ENCODE measurements at places on chromosomes 4 and X.
A peak's percentile ranks its signal among the peaks of the same experiment; 100 is the strongest.

DNA sequence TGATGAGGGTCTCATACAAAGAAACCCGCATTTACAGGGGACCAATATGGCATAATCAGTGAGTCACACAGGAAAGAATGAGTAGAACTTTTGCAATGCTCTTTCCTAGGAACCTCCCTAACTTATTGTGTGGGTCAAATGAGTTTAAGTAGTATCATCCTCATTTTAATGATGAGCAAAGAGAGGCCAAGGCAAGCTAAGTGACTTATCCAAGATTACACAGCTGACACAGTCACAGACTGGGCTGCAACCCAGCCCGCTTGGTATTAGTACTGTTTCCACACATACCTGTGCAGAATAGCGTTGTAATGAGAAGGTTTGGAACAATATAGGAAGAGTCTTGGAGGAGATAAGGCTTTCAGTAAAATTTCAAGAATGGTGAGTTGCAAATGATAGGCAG, 91.0 kb upstream of the PPP1R2C start:
- no peak for DNase-seq

- DNase-seq, result no peak
Observed at GRCh38 chr4:126752702-126753101, 880.1 kb upstream of the INTU start.

- DNase-seq, result no peak
Observed at GRCh38 chr4:8665406-8666360, 73.1 kb downstream of the CPZ start.

- DNase-seq, result no peak
Observed at GRCh38 chrX:22952010-22952409, 47.8 kb upstream of the DDX53 start.

DNA sequence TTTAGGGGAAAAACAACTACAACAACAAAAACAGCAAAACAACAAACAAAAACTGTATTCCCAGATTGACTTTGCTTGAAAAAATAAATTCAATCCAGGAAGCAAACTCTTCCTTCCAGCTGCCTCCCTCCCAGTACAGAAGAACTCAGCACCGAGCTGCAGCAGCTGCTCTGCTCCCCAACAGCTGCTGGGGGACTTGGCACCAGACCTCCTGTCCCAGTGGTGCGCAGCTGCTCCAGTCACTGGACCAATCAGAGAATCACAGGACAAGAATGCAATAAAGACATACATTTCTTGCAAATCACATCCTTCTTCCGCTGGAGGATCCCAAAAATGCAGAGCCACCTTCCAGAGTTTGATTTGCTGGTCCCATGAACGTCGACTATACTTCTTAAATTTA, 11.8 kb upstream of the FAM53A start:
- no peak for DNase-seq

DNA sequence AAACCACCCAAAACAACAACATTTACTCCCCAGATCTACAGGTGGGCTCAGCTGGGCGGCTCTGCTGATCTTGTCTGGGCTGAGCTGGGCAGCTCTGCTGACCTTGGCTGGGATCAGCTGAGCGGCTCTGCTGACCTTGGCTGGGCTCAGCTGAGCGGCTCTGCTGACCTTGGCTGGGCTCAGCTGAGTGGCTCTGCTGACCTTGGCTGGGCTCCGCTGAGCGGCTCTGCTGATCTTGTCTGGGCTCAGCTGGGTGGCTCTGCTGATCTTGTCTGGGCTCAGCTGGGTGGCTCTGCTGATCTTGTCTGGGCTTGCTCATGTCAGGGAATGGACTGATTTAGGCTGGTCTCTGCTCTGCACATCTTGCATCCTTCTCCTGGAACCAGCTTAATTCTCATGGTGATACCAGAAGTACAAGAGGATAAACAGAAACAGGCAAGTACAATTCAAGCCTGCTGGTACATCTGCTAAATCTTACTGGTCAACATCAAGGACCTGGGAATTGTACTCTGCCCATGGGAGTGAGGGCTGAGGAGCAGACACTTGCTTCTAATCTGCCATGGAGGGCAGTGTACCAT, 248.5 kb upstream of the PSAPL1 start:
- DNase-seq, result no peak

DNA sequence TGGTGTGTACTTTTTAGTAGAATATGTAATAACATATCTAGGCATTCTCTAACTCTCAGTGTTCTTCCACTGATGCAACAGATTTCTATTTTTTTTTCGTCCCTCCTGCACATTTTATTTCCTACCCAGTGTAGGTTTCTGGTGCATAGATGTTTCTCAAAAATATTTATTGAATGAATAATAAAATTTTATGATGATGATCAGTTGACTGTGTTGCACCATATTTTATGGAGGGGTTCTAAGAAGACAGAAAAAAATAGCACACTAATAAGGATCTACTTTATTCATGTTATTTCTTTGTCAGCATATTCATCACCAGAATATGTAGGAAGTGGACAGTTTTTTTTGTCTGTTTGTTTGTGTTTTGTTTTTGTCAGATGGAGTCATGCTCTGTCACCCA, 2529.3 kb downstream of the ARAP2 start:
- no peak for DNase-seq

DNA sequence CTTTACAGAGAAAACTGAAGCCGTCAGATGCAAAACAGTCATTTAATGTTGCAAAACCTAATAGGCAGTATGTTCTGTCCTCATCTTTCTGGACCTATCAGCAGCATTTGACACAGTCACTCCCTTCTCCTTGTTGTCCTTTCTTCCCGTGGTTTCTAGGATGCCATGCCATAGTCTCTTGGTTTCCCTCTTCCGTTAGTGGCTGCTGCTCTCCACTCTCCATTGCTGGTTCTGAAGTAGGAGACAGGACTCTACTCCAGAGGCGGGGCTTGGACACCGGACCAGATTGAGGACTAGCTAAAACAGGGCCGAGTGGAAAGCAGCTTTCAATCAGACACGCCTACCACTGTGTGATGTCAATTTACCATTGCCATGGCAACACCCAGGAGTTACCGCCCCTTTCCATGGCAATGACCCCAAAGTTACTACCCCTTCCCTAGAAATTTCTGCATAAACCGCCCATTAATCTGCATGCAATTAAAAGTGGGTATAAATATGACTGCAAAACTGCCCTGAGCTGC, 88.8 kb upstream of the CCDC160 start:
- DNase-seq, result no peak

GRCh38 chr4:166366012-166366411, 493.0 kb downstream of the TLL1 start:
- DNase-seq, result no peak

DNA sequence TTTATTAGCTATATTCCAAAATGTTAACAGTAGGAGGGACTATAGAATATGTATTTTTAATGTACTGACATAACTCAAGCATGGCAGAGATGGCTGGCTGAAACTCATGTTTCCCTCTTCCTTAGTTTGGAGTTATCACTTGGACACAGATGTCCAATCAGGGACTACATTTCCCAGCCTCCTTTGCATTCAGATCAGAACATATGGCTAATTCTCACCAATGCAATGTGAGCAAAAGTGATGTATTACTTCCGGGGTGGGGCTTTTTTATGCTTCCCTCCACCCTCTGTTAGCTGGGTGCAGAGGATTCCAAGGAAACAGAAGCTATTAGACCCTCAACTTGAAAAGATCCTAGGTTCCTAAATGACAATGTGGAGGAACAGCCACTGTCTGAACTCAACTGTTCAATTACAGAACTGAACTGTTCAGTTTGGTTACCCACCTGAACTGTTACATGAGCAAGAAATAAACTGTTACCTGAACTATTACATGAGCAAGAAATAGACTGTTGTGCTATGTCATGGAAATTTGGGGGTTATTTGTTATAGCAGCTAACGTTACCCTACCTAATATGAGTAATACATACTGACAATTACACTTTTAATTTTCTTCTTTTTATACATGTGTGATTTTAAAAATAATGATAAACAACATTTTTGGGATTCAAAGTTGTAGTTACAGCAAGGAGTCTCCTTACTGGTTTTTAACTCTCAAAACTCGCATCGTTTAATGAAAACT, 29.6 kb upstream of the ERVMER34-1 start:
- no peak for DNase-seq

DNA sequence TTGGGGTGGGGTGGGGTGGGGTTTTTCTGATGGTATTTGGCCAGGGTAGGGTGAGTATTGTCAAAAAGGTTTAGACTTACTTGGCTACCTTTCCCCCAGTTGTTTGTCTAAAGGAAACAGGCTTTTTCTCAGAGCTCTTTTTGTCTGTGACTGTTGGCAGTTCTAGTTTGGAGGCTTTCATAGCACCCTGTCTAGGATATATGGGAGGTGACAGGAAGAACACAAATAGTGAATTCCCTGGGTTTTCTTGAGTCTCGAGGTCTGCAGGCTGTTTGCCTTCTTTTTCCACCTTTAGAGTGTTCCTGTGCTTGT, 13.5 kb downstream of the RPS6KA3 start:
- DNase-seq, result no peak

DNA sequence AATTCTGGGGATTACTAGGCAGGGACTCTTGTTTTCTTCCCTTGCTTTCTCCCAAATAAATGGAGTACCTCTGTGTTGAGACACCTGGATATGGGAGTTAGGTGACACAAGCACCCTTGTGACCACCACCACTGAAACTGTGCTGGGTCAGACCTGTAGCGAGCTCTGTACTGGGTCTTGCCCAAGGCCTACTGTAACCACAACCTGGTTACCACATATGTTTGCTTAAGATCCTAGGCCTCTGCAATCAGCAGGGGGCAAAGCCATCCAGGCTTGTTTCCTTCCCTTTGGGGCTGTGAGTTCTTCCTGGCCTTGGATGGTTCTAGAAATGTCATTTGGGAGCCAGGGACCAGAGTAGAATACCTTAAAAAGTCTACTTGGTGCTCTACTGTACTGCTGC, 49.4 kb downstream of the LPAR4 start:
- DNase-seq, result no peak

GRCh38 chr4:63869370-63869769, 539.9 kb downstream of the TECRL start:
- DNase-seq, result no peak

GRCh38 chr4:53706422-53707032, 115.2 kb upstream of the LNX1 start:
- DNase-seq, result no peak

GRCh38 chr4:90486346-90486745, 359.2 kb downstream of the CCSER1 start:
- no peak for DNase-seq

GRCh38 chr4:125045311-125045710, 269.4 kb upstream of the FAT4 start:
- DNase-seq, result no peak

GRCh38 chrX:13937370-13938050, 92.2 kb downstream of the GEMIN8 start:
- DNase-seq, result no peak

- DNase-seq, result no peak
Observed at GRCh38 chr4:100246697-100247096, 56.4 kb upstream of the DDIT4L start.

GRCh38 chr4:128718768-128719167, 90.7 kb upstream of the JADE1 start:
- DNase-seq, result no peak

- no peak for DNase-seq
Observed at GRCh38 chr4:159232465-159233106, 129.7 kb downstream of the RAPGEF2 start.

- peak; percentile 17 for DNase-seq
Observed at GRCh38 chrX:104922206-104922621, 298.3 kb downstream of the TEX13A start.

DNA sequence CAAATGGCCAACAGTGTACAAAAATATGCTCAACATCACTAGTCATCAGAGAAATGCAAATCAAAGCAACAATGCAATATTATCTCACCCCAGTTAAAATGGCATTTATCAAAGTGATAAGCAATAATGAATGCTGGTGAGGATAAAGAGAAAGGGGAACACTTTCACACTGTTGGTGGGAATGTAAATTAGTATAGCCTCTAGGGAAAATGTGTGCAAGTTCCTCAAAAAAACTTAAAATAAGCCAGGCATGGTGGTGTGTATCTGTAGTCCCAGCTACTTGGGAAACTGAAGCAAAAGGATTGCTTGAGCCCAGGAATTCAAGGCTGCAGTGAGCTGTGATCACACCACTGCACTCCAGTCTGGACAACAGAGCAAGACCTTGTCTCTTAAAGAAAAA, 572.1 kb downstream of the NLGN4X start:
- DNase-seq, result no peak

- no peak for DNase-seq
Observed at GRCh38 chrX:14798805-14799397, 74.0 kb downstream of the FANCB start.

GRCh38 chr4:24768006-24768405, 27.4 kb upstream of the SOD3 start:
- DNase-seq, result no peak

DNA sequence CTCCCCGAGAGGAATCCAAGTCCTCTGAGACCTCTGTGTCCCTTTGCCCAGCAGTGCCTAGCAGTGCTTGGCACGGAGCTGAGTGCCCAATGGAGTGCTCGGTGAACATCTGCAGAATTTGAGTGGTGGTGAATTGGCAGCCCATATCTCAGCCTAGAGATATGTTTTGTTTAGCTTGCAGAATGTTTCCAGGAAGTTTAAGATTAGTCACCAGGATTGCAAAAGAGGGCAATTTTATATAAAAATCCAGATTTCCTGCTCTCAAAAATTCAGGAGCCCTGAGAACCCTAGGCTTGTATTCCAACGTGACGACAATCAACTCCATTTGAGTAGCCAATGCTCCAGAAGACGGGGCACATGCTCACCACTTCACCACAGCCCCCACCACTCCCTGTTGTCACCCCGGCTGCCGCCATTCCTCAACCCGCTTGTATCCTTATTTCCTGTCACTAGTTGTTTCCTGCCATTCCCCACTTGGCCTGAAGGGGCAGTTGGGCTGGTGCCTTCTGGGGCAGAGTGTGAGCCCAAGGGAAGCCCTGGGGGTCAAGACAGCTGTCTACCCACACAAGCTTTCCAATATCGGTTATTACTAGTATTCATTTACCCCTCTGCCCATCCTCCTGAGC, 116.9 kb downstream of the EFNB1 start:
- no peak for DNase-seq

GRCh38 chrX:23373129-23373804, 38.6 kb downstream of the PTCHD1 start:
- no peak for DNase-seq

DNA sequence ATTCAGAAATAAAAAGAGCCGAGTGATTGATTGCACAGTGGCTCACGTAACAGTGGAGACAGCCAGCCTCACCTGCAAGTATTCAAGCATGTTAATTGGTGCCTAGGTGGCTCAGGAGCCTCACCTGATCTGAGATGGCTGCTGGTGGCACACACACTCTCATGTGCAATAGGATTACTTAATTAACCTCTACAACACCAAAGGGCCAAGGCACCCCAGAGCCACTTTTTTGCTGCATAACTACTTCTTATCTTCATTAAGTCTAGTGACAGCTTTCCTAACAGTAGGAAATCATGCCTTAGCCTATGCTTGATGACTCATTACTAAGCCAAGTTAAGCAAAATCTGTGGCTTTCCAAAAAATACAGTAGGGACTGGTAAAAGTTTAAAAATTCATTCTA, 117.3 kb upstream of the NOCT start:
- no peak for DNase-seq

DNA sequence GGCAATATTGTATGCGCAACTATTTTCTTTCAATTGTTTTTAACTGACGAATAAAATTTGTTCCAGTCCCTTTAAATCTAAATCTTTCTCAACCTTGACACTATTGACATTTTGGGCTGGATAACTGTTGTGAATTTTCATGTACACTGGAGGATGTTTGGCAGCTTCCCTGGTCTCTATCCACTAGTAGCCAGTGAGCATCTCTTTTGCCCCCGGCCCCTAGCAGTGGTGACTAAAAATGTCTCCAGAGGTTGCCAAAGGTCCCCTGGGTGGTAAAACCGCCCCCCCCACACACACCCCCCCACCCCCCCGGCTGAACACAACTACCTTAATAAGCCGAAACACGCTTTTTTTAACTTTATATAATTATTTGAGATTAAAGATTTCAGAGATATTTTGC, 514 bp downstream of the FANCB start:
- no peak for DNase-seq
